GM19239 (cell line): ENCODE measurements at places on chromosomes 1 and 21.

DNA sequence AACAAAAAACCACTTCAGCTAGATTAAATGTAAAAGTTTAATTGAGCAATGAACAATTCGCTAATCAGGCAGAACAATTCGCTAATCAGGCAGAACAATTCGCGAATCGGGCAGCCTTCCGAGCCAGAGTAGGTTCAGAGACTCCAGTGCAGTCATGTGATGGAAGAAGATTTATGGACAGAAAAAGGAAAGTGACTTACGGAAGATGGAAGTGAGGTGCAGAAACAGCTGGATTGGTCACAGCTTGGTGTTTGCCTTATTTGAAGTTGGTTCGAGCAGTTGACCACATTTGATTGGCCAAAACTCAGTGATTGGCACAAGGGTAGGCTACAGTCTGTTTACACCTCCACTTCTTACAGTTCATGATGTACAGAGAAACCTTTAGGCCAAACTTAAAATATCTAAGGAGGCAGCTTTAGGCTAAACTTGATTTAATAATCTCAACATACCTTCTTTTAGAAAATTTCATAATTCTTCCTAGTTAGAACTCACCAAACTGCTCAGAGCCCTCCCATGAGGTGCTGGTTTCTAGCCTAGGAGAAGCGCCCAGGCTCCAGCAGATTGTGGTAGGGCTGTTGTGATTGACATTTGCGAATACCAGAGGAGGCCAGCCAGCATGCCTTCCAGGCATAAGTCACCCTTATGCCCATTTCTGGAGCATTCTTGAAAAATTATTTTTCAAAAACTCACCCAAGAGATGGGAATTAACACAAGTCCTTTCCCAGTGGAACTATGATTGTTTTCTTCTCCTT is 22.8 kb upstream of the KCNC4 start:
- DNase-seq = no peak

GRCh38 chr21:38365521-38365920 is 108.7 kb downstream of the KCNJ15 start:
- DNase-seq = no peak

DNA sequence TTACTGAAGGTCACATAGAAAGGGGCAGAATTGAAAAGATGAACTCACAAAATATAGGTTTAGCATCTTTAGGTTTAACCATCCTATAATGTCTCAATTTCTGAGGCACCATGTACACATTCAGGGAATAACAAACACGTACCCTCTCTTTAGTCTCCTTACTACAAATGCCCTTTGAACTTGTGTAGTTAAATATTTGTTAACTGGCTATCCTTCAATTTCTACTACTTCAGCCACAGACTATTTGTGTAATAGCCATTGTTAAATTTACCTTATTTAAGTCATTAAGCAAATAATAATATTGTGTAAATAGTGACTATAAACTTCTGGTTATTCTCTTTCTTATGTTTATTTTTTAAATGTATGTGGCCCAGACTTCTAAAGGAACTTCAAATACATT is 600.5 kb downstream of the KCNT2 start:
- no peak for DNase-seq

DNA sequence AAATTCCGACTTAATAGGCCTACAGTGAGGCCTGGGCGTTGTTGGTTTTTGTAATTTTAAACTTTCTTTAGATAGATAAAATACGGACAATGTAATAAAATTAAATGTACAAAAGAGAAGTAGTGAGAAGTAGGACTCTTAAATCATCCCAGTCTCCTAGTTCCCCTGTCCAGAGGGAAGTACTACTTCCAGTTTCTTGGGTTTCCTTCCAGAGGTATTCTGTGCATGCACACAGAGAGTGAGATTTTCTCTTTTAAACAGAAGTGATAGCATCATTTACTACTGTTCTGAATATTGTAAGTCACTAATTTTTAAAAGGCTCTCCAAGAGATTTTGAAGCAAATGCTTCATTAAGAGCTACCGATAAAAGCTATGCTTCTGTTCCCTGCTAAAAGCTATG is 7.2 kb upstream of the FNBP1L start:
- no peak for DNase-seq

DNA sequence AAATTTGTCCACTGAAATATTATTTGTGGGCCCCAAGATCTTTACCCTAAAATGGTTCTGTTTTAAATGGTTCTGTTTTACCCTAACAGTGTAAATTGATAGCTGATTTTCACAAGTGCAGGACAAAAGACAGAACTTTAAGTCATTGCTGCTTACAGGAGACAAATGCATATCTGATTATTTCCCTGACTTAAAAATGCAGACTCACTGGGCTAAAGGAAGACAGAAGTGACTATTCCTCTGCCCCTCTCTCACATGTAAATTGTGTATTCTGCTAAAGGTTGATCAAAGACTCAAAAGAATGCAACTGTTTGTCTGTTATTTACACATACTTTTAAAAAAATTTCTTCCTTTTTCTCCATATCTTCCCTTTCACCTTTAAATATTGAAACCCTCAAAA is 12.7 kb downstream of the FCRL5 start:
- DNase-seq = no peak

DNA sequence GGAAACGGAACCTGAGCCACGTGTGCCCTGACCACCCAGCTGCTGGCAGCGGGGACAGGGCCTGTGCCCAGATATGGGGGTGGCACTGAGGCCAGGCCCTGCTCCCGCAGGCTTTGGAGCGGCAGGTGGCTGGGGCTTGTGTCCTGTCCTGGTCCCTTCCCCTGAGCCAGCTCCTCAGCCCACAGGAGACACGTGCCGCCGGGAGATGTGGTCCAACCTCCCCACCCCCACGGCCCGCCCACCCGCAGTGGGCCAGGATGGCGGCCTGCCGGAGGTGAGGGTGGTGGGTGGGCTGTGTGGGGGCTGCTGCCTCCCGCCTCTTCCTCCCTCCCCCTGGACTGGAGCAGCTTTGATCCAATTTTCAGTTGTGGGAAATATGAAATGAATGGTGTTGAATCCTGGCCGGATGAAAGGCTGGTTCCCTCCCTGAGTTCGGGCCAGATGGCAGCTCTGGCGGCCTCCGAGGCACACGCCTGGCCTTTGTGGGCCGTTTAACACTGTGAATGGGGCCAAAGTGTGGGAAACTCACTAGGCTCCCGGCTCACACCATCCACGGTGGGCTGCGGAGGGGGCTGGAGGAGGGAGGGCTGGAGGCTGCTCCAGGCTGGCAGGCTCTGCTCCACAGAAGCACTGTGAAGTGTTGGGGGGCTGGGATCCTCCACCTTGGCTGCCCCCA is 2.6 kb upstream of the HES5 start:
- DNase-seq = no peak

GRCh38 chr1:111745675-111746613 is 6.7 kb upstream of the INKA2 start:
- DNase-seq = no peak

DNA sequence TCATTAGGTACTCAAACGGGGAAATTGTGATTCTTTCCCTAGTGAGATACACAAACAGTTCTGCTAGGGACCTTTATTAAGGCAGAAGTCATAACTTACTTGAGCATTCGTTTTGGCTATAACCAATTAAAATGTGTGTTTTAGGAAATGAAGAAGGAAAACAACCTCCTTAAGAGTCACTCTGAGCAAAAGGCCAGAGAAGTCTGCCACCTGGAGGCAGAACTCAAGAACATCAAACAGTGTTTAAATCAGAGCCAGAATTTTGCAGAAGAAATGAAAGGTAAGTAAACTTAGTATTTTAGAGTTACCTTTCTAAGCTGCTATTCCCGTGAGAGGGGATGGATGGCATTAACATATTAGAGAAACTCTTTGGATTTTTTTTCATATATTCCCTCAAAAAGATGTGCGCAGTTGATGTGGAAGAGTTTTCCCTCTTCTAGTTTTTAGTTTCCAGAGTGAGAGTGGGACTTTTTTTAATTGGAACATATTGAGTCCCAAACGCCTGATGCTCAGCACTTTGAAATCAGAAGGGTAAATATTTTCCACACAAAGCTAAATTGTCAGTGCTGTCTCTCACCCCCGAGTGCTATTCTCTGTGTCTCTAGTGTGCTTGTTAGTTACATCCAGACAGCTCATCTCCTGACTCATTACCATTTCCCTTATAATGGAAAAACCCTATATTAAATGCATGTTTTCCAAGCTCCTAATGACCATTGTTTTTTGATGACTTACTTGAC is 34.9 kb downstream of the CENPF start:
- DNase-seq = no peak

GRCh38 chr1:212044851-212045250 is 9.3 kb downstream of the DTL start:
- no peak for DNase-seq

DNA sequence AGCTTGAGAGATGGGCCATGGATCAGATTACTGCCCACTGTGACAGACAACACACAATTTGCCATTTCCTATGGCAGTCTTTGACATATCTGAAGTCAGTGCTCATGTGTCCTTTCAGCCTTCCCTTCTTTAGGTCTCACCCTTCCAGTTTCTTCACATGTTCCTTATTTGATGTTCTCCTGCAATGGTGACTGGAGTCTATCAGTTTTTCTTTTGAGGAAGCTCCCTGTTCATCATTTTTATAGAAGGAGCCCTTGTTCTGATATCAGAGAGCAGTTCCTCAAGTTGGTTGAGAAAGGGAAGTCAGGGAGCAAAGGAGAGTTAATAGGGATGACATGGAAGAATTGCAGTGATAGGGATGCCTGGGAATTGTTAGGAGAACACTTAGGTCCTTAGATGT is 42.2 kb downstream of the DISC1 start:
- DNase-seq = no peak

DNA sequence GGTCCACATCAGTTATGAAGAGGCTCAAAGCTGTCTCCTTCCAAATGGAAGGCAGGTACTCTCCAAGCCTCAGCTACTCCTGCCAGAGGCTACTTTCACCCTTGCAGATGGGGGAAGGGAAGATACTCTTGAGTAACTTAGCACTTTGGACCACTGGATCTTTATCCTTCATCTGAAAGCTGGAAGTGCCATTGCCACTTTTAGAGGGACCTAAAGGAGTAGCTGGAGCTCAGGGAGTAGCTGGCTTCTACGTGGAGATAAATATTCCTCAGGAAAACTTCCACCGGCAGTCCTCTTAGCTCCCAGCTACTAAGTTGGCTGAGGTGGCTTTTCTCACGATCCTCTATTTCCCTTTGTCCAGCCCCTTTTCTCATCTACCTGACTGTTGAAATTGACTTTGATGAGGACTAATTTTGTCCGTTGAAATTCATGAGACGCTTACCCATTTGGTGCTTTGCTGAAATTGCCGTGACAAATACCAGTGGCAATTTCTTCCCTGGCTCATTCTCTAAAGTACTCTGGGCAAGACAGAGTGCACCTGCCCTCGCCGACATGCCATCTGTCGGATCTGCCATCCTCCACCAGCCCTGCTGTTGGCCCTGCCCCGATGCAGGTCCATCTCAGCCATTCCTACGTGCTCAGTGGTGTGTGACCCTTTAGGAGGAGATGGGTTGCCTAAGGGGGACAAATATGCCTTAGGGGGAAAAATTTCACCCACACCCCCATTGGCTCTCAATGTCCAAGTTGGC is 13.6 kb downstream of the IGSF21 start:
- no peak for DNase-seq

DNA sequence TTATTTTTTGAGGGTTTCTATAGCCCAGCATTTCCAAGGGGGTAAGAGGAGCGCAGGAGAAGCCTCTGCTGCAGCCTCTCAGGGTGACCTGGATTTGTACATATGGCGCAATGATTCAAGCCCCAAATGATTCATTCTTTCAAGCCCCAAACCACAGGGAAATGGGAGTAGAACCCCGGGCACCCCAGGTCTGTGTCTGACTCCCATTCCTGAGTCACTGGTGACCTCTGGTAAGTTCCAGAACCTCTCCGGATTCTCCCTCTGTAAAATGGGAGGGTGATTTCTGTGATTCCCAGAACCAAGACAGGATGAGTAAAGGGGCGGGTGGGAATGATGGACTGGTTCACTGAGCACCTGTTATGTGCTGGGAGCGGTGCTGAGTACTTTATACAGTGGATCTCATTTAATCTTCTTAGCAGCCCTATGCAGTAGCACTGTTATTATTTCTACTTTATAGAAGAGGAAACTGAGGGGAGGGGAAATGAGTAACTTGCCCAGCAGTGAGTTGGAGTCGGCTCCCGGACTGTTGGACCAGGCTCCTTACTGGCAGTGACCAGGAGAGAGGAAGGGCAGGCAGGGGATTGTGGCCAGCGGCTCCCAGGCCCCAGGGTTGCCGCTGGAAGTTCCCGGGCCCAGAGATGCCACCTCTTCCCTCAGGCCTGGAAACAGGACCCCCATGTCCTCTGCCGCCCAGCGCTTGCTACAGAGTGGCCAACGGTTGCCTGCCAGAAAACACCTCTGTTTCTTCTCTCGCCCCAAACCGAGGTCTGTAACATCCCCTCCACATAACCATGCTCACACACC is 20.3 kb upstream of the SLC26A9 start:
- DNase-seq = no peak

DNA sequence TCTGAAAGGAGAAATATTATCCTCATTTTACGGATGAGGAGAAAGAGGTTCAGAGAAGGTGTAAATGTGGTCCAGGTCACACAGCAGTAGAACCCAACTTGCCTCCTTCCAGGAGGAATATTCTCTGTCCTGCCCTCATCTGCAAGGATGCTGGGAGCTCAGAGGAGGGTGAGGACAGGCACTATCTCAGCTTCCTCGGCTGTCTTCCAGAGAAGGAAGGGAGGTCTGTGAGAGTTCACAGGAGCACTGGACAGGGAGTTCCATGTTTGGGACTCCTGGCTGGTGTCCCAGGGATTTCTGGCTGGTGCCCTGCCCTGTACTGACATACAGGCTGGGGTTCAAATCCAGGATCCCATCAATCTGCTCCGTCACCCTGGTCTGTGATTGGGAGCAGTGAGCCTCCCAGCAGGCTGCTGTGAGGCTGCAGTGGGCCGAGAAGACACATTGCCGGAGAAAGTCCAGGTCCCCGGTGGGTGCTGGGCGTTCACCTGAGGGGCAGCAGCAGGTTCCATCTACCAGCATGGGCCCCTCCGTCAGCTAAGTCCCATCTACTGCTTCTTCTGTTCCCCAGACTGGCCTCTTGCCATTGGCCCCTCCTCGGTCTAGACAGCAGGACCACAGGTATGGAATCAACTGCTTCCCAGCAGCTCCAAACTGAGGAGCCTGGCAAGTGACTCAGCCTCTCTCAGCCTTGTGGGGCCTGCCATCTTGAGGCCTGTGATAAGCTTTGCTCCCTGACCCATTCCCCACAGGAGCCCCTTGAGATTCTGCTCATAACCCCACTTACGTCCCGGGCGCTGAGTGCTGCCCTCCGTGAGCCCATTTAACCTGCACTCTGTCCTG is 8.5 kb upstream of the BSND start:
- DNase-seq = no peak

- DNase-seq = no peak
These were observed 60.9 kb upstream of the RUNX3 start for GRCh38 chr1:24990779-24991641.

DNA sequence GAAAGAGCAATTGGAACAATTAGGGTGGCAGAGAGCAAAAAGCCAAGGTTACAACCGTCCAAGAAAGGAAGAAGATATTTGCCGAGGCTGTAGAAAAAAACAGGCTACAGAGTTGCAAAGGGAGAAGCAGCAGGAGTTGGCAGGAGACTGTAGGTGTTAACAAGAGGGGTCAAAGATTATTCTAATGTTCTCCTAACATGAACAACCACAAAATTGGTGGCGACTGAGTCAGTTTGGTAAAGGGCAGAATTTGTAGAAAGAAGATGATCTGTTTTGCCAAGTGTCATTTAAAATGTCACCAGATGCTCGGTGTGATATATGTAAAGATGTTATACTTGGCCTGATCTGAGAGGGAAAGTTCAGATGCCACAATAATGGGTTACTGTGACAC is 401 bp upstream of the PRUNE1 start:
- no peak for DNase-seq

GRCh38 chr1:27152004-27152828 is 2.7 kb downstream of the SLC9A1 start:
- DNase-seq = no peak
